ENCODE measurements at places on chromosomes 2 and 18. TPM values are rescaled to one million over a fixed set of nuclear protein-coding genes. Genes with fewer than 3 reads are reported as not detected.

The TGIF1 gene
- 27.7 TPM for polyA plus RNA-seq

The RAB27B gene
- 0.26 TPM for polyA plus RNA-seq

The PTPRN gene
- 0.06 TPM for polyA plus RNA-seq

The TRABD2A gene
- polyA plus RNA-seq: 4.5 TPM

The SCN7A gene
- 2.4 TPM for polyA plus RNA-seq

The SERPINB12 gene
- not detected for polyA plus RNA-seq

The TFPI gene
- polyA plus RNA-seq: 7.4 TPM

The MAP4K3 gene
- 5.8 TPM for polyA plus RNA-seq

The CRYGD gene
- not detected for polyA plus RNA-seq

The C2orf15 gene
- 1.3 TPM for polyA plus RNA-seq

The RNU2-63P gene
- polyA plus RNA-seq: not detected

The HJURP gene
- 2.2 TPM for polyA plus RNA-seq

The RASGRP3 gene
- polyA plus RNA-seq: 14.0 TPM

The ELOA2 gene
- not detected for polyA plus RNA-seq

The CCDC141 gene
- polyA plus RNA-seq: 0.32 TPM

The GPR148 gene
- polyA plus RNA-seq: not detected

The LRATD1 gene
- 0.29 TPM for polyA plus RNA-seq

The RFTN2 gene
- polyA plus RNA-seq: 0.65 TPM

The NTSR2 gene
- polyA plus RNA-seq: not detected

The MYO3B gene
- polyA plus RNA-seq: 0.03 TPM

The MYO5B gene
- 1.7 TPM for polyA plus RNA-seq

The PDCL3 gene
- 25.1 TPM for polyA plus RNA-seq

The UGT1A4 gene
- not detected for polyA plus RNA-seq

The CSRNP3 gene
- polyA plus RNA-seq: 0.30 TPM

The NGEF gene
- 0.45 TPM for polyA plus RNA-seq

The CHRNG gene
- 0.06 TPM for polyA plus RNA-seq

The ALKAL2 gene
- polyA plus RNA-seq: 4.2 TPM

The SIGLEC15 gene
- 1.8 TPM for polyA plus RNA-seq

The CHRNA1 gene
- polyA plus RNA-seq: 0.33 TPM
